ENCODE measurements at places on chromosomes 12 and 14.

DNA sequence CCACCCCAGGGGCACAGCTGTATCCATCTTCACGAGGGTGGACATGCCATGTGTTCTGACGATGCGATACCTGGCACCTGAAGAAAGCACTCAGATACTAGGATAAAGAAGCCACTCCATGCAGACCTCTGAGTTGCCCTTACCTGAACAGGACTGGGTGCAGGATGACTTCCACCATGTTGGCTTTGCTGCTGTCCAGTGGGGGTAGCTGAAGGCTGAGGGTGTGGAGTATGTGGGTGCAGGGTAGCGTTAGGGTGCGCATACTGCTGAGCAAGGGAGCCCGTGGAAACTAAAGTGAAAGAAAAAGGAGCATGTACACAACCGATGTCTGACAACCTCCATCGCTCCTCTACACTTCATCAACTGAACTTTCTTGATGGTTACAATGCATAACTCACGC, 51.3 kb downstream of the SH2B3 start:
- no peak for DNase-seq

DNA sequence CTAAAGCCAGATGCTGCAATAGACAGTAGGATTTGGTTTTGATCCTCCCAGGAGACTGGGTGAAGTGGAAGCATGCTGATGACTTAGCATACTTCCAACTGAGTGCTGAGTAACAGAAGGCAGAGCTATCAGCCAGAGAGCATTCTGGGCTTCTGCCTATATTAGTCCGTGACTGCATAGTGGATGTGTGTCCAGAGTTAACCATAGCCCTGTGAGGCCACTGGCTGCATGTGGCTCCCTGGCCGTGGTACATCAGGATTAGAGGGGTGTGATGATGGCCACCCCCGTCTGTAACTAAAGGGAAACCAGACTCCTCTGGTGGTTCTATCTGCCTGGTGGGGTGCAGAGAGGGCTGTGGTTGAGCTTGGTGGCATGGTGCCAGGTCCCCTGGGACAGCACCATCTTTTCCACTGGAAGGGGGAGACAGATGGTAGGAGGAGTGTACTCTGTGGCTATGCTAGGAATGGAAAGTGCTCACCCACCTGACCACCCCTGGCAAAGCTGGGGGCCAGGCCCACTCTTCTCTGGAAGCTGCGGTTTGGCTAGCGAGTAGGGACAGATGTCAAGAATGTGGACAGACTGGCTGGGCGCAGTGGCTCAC, 27.4 kb downstream of the ABCD4 start:
- DNase-seq, result no peak

DNA sequence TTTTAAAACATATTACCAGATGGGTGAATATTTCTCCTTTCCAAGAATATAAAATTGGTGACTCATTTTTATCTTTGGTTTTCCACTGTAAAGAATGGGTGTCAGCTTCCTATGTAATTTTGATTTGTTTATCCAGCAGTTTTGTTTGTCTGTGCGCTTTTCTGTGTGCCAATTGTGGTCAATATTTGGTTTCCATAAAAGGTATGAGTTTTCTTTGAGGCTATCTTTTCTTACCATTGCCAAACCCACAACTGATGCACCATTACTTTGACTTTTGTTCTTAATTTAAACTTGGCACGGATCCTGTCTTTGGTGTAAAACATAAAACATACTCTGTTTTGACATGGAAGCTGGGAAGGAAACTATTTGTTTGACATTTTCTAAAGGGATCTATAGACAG, 78.8 kb upstream of the NAV3 start:
- DNase-seq, result no peak

DNA sequence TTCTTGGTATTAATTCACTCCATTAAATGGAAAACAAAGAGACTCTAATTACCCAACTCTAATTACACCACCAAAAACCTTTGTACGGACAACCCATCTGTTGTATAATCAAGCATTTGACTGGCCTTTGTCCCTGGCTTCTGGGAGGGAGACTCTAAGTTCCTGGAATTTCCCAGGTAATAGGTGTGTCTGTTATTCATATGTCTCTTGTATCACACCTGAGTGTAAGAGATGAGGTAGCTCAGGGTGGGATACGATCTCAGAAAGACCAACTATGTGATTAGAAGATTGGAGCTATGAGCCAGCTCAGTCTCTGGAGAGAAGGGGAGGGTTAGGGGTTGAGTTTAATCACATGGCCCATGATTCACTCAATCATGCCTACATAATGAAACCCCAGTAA, 94.7 kb upstream of the PLXNC1 start:
- no peak for DNase-seq

DNA sequence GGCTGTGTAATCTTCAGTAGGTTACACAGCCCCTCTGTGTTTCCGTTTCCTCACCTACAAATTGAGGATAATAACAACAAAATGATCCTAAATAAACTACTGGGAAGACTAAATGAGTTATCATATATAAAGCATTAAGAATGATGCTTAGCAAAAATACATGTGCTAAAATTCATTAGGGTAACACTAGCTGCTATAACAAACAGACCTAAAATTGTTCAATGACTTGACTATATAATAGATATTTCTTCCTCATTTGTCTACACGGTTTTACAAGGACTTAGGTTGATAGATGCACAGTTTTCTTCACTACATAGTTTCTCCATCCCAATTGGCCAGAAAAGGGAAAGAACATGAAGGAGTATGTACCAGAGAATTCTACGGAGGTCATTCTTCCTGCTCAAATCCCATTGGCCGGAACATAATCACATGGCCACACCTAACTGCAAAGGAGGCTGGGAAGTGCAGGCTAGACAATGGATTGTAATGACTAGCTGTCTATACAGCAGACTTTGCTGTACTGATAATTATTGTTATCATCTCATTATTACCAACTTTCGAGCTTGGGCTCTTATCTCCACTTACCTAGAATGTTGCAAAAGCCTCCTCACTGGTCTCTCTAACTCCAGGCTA, 223.5 kb upstream of the NUDT4 start:
- DNase-seq, result no peak

GRCh38 chr12:1934831-1935230, 16.4 kb upstream of the CACNA2D4 start:
- no peak for DNase-seq
